ENCODE measurements at places on chromosomes 2 and 18.

GRCh38 chr2:154470376-154470775, 228.1 kb upstream of the KCNJ3 start:
- DNase-seq: no peak

GRCh38 chr2:11396467-11397445, 52.3 kb upstream of the ROCK2 start:
- DNase-seq: no peak

DNA sequence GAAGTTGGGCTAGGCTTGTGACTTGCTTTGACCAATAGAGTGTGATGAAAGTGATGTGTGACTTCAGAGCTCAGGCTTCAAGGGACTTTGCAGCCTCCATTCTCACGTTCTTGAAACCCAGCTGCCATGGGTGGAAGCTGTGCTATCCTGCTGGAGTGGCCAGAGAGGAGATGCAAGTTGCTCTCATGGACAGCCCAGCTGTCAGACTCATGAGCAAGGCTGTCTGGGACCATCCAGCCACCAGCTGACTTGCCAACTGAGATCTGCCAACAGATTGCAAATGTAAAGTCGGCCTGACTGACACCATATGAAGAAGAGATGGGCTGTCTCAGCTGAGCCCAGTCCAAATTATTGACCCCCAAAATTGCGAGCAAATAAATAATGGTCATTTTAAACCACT, 226.4 kb upstream of the CXCR4 start:
- peak; percentile 25 for DNase-seq

DNA sequence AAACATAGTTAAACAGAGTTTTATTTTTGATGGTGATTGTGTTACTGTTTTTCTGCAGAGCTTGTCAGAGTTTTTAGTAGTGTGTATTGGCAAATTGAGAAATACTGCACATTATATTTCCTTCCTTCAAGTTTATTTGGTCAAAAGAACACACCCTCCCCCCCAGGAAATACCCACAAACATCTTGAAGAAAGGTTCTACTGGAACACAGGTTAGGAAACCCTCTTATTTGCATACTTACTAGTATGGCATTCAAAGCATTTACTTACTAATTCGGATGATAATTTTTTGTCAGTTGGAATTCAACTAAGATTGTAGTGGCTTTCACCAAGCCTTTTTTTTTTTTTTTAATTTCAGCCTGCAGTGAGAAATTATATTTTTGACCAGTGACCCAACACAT, 9.1 kb downstream of the CAB39 start:
- DNase-seq: no peak

DNA sequence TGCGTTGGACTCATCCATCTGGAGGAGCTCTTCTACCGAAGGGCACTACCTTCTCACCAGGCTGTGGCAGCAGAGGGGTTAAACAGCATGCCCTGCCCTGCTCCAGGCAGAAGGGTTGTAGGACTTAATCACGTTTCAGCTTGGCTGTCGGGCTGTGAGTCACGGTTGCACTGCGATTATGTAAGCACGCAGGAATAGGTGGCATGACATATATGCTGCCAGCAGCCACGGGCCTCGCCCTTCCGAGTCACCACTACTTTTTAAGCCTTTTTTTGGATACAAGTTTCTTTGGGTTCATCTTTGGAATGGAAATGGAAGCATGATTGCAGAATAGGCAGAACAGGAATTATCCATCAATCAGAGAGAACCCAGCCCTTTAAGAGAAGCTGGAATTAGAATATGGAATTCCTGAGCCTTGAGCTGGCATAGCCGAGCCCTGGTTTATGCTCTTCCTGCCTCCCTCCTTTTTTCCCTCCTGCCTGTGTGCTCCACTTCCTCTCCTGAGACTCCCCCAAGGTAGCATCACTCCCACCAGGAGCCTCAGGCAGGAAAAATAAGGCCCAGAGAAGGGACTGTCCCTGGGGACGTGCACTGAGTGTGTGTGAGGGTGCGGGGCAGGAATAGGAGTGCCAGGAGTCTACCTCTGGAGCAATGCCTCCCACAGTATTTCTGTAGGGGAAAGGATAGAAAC, 86.8 kb downstream of the SEMA4F start:
- peak; percentile 45 for DNase-seq

DNA sequence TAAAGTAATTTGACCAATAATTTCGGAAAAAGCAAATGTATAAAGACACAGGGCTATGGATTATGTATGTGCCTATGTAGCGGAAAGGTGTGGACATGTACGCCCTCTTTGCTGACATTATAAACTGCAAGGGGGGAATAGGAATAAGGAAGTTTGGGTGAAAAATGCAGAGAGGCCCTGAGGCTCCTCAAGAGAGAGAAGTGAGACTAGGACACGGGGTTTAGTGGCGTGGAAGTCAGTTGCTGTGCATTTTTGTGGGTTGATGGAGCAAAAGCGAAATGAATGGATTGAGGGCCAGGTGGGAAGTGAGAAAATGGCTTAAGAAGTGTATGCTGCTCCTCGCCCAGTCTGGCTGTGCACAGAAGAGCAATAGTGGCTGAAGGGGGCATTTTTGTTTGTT, 96.2 kb upstream of the B3GNT7 start:
- no peak for DNase-seq

Data from eye (tissue), 1 donor.